Stimulated activated CD8-positive, alpha-beta memory T cell treated with anti-CD3 and anti-CD28 coated beads, Interleukin-15, amount 100 ng/mL, for 4 hours (primary cell): ENCODE measurements at places on chromosomes 2 and 18.

GRCh38 chr2:199984159-199984558 is 28.8 kb downstream of the MAIP1 start:
- DNase-seq, result no peak

DNA sequence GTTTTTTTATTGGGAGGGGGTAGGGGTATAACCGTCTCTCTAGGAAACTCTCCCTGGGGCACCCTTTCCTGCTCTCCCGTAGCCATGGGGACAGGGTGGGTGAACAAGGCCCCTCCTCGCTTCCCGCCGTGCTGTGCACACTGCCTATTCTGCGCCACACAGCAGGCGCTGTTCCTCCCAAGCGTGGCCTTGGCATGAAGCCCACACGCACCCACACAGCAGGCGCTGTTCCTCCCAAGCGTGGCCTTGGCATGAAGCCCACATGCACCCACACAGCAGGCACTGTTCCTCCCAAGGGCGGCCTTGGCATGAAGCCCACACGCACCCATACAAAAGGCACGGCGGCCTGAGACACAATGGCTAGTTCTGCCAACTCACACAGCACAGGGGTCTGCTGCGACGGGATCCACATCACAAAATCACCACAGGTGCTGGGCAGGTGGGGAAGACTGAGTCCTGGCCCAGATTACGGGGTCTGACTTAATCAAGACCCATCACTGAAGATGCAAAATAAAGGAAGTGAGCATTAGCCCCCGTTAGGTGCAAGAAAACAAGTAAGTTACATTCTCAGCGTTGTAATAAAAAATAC is 46.6 kb upstream of the TPO start:
- no peak for DNase-seq

DNA sequence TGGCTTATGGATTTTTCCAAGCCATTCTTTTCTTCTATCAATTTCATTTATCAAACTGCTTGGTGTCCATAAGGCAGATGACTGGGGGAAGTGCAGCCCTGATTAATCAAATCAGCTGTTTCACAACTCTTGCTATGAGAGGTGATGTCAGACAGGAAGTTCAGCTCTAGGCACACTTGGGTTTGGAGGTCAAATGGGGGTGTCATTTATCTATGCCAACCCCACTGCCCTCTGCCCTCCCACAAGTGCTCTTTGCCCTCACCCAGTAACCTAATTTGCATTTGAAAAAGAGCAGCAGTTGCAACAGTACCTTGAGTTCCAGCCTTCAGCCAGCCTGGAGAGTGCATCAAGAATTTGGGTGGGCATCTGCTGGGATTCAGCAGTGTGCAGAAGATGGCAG is 431.3 kb upstream of the SPRED2 start:
- no peak for DNase-seq

GRCh38 chr2:110152943-110153342 is 37.3 kb upstream of the MALL start:
- DNase-seq, result no peak

DNA sequence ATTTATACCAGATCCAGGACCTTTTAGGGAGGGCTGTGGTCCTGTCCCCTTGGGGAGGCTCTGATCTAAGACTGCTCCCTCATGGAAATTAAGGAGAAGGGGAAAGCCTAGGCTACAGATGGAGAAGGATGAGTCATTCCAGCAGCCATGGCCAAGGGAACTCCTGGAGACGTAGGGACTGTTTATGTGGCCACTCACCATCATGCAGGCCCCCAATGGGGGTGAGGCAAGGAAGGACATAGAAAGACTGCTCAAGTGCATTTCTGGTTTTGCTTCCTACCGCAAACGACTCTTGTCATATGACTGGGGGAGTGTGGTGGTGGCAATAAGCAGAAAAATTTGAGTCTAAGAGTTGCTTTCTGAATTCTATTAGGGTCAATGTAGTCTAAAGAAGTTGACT is 54.0 kb upstream of the CYP1B1 start:
- no peak for DNase-seq

DNA sequence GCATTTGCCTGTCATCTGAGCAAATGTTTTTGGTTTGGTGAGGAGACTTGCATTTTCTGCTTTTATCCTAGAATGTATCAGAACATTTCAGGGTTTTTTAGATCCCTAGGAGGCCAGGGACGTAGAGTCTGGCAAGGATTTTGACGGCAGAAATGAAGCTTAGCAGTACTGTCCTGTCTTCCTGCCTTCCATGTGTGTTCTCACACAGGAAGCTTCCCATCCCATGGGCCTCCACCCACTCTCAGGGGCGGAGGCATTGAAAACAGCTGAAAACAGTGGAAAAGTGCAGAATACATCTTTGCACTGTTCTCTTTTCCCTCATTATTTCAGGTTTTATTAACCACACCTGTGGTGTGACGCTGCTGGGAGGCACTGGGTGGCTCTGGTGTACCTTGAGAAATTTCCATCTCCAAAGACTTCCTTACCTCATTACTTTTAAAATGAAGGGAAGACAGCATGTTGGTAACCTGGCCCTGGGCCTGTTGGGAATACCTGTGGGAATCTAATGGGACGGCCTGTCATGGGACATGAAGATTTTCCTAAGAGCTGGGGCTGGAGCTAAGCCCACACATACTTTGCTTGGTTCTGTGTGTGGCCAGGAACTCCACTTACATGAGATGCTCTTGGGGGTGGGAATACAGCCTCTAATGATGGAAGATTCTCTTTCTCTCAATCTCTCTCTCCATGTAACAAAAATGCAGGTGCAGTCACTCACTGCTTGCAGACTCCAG is 20.5 kb downstream of the PCARE start:
- DNase-seq, result no peak

- DNase-seq, result no peak
Measured at GRCh38 chr2:86015006-86015405, 90.7 kb downstream of the POLR1A start.

GRCh38 chr18:7617738-7618422 is 50.8 kb downstream of the PTPRM start:
- DNase-seq, result no peak

GRCh38 chr2:235500761-235501672 is 7.2 kb downstream of the AGAP1 start:
- DNase-seq, result no peak

DNA sequence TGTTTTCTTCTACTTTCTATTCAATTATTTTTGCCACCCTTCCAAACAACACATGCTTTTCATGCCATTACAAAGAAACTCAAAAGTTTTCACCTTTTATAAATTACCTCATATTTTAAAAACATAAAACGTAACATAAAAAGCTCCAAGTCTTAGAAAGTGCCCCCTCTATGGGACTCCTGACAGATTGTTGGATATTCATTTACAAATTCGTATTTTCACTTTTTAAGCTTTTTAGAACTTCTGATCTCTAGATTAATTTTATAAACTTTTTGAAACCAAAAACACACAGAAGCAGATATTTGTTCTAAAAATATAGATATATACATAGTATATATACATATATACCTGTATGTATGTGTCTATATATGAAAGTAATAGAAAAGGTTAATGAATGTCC is 1.5 kb downstream of the COL5A2 start:
- DNase-seq, result no peak

DNA sequence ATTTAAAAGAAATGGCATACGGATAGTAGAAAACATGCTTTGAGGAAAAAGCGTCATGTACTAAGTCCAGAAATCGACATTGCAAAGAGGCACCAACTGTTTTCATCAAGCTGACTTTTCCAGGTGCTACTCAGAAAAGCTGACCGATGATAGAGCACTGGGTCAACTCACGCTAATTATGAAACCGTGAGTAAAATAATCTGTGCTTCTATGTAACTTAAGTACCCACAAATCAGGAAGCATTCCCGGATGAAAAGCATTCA is 353 bp upstream of the NUP35 start:
- DNase-seq, result no peak

- DNase-seq, result no peak
Measured at GRCh38 chr2:190896477-190896876, 15.9 kb downstream of the GLS start.

DNA sequence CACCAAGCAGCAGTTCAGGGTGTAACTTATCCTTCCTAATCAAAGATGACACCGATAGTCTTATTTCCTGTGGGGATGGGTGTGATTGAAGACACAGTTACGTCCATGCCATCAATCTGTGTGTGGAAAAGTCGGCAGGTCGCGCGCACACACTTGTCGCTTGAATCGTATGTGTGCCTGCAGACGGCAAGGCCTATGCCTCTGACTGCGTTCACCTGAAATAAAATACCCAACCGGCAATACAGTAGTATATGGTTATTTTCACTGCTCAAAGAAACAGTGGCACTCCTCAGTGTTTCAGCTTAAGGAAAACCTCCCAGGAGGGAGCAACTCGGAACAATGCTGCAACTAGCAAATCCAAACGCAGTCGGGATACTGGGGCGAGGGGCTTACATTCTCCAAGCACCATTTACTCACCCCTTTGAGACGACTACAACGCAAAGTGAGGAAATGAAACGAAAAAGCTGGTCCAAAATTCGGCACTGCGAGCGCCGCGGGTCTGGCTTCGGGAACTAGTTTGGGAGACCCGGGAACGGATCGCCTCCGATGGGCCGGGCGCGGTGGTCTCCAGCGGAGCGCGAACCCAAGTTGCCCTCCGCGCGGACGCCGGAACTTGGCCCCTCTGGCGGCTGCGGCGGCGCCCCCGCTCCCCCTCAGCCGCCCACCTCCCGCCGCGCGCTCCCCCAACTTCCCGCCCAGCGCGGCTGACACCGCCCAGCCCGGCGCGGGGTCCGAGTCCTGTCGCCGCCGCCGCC is 675 bp downstream of the PRKD3 start:
- peak; percentile 11 for DNase-seq

DNA sequence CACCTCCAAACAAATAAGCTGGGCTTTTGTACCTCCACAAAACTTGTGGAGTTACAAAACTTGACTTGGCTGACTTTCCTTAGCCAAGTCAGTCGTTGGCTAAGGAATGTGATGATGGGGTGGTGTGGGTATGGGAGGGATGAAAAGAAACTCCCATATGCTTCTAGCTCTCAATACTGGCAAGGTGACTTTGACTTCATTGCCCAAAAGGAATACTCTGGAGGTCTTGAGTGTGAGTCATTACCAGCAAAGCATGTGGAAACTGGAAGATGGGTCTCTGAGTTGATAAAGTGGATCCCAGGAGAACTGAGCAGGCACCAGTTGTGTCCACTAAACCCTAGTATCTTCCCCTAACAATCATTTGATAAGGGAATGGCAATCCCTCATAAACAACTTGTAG is 226.7 kb downstream of the GULP1 start:
- DNase-seq, result no peak

DNA sequence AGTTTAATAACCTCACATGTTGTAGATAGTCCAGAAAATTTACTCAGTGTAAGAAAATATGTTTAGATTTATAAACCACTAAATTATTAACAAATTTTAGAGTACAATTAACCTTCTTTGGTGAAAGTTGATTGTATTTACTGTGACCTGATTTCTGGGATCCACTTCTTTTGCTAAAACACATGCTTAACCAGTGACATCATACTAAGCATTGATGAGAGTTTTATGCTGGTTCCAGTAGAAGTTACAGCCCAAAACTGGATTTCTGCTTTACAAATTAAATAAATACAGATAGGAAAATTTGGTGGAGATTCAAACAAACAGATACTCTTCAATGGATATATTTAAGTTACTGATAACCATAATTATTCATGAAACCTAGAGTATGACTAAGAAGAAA is 40.9 kb downstream of the RBBP8 start:
- no peak for DNase-seq

- no peak for DNase-seq
Measured at GRCh38 chr2:98308068-98308467, 38.2 kb upstream of the CNGA3 start.

- no peak for DNase-seq
Measured at GRCh38 chr2:234919711-234920110, 32.1 kb upstream of the SH3BP4 start.

- no peak for DNase-seq
Measured at GRCh38 chr2:220887271-220887870, 684.7 kb downstream of the EPHA4 start.

DNA sequence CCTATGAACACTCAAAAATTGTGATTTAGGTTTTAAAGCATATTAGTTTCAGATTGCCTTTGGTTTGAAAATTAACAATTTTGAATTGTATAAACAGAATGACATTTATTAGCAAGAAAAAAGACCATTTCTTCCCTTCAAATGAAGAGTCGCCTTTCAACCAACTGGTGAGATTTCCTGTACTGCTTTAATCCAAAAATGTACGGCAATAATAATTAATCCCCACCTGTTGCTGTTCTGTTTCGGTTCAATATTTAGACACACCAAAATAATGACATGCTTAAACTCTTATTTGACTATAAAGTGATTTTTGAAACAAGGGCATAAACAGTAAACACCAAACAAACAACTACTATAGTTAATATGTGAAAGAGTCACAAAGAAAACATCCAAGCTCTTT is 39.6 kb downstream of the CHN1 start:
- no peak for DNase-seq

DNA sequence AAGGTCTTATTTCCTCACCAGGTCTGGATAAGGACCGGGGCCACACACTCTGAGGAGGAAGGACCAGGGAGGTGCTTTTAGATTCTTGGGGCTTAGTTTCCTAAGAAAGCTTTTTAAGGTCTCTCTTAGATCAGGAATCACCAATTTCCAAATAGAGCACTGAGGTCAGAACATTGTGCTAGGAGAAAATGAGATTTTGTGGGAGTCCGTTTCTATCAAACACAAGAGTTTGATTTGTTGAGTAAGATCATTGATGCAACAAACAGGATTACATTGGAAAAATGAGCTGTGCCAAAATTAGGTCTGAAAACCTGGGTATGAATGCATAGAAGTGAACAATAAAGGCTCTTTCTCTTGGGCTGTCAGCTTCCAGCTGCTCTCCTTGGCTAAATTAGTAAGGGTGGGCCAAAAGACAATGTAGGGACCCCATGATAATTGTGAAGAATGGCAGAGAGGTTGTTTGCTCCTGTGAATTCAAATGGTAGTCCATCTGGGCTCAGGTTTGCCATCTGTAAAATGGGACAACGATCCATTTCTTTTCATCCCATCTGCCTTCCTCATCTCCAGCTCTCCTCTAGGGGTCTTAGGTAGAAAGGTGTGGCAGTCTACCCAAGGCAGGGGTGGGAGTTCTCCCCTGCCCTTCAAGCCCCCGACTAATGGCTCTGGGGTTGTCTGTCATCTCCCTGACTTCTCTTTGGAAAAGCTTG is 20.0 kb downstream of the IGFBP2 start:
- no peak for DNase-seq

DNA sequence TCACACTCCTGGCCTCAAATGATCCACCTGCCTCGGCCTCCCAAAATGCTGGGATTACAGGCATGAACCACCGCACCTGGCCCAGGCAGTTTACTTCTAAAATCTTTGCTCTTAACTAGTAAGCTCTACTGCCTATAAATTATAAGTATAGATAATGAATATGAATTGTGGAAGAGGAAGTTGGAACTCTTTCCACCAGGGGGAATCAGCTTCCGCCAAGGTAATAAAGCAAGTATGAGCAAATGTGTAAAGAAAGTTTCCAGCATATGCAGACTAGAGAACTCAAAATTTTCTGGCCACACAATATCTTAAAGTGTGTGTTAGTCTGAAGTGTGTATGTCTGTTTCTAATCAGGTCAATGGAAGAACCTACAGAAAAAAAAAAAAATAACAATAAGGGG is 68.1 kb downstream of the RMDN2 start:
- DNase-seq, result no peak
